ENCODE measurements at places on chromosomes 2 and 18. TPM values are rescaled to one million over a fixed set of nuclear protein-coding genes. Genes with fewer than 3 reads are reported as not detected.
A peak's percentile ranks its signal among the peaks of the same experiment; 100 is the strongest.

The EPB41L3 gene
- 10.5 TPM for total RNA-seq

- DNase-seq = no peak
Measured at GRCh38 chr2:1951586-1951985, 207.3 kb upstream of the PXDN start.

DNA sequence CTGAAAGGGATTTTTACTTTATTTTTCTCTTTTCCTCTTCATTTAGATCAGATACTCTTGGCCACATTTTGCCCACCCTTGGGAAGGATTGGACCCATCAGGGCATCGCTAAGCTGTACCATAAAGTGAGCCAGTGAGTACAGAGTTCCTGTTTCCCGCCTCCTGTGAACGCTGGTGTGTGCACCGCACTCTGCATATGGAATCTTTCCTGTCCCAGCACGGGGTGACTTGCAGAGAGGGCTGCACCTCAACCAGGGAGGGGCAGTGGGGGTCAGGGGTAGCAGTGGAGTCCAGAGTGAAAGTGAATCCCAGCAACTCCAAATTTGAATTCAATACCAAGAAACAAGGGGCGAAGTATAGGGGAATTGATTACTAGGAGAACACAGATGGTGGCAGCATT, 58.6 kb downstream of the LPIN1 start:
- no peak for DNase-seq

DNA sequence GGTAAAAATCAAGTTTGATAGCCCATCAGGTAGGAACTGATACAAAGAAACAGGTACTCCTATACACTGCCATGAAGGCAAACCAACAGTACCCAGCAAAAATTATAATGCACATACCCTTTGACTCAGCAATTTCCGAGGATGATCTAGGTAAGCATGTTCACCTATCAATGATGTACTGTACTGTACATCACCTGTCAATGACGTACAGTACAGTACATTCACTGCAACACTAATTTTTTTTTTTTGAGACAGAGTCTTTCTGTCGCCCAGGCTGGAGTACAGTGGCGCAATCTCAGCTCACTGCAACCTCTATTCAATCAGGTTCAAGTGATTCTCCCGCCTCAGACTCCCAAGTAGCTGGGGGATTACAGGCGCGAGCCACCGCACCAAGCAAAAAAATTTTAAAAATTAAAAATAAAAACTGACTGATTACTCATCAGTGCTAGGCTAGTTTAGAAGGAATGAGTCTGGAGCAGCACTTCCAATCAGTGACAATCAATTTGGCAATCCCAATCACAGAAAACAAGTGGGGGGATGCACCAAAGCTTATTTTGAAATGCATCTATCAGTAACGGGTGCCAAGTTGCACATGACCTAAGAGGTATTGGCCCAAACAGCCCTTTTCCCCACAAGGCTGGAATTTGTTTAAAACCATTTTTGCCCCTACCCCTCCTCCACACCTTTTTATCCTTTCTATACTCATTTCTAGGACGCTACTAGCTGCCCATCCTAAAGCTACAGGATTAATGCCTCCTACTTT, 8.2 kb downstream of the SRSF7 start:
- no peak for DNase-seq

DNA sequence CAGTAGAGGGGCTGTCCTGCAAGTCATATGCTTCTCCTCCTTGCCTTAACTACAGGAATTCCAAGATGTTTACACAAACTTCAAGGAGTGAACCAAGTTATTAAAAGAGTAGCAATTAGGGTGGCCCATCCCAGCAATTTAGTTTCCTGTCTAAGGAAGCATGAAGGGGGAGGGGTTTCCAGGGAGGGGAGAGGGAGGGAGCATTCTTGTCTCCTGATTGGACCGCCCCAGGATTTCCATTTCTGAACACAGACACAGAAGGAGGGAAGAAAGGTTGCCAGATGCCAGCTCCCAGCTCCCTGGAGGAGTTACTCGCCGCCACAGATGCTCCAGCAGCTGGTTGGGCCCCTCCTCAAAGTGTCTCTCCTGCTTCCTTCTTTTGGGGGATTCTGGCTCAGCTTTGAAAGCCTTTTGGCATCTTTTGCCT, 107.6 kb downstream of the TRIB2 start:
- no peak for DNase-seq

- no peak for DNase-seq
Measured at GRCh38 chr2:80326214-80326613, 21.7 kb upstream of the LRRTM1 start.

- DNase-seq = no peak
Measured at GRCh38 chr2:201931475-201931874, 102.2 kb upstream of the FZD7 start.

The NAT8 gene
- total RNA-seq = not detected

The RIT2 gene
- total RNA-seq = not detected

The GNLY gene
- total RNA-seq = 3.4 TPM

The PDCL3 gene
- 29.2 TPM for total RNA-seq

DNA sequence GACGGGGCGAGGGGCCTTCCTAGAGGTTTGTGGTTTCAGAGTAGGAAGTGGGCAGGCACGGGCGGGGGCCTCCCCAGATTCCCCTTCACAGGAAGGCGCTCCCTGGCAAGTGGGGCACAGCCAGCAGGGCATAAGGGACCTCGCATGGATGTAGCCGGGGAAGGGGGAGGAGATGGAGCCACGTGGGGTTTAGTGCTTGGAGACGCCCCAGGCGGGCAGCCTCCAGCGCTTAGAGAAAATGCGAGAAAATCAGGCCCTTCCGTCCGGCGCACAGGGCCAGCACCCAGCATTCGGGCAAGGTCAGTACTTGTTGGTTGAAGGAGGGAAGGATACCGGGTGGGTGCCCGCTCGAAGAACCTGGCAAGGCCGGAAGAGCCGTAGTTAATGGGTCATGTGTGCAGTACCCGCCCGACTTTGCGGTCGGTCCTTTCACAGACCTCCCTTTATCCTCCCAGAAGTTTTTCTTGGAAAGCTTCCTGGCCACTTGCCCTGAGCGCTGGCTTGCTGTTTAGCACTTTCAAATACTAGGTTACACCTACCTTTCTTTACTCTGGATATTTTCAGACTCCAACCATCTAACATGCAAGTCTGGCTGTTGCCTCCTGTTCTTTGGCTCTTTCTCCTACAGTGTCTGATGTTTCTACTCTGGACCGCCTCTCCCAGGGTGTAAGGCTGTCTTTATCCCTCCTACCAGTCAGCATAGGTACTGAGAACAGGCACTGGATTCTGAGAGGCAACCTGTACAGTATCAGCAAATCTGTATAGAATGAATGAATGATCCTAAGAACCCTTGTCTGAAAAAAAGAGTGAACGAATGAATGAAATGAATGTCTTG, 78.1 kb downstream of the CIB4 start:
- peak; percentile 62 for DNase-seq

DNA sequence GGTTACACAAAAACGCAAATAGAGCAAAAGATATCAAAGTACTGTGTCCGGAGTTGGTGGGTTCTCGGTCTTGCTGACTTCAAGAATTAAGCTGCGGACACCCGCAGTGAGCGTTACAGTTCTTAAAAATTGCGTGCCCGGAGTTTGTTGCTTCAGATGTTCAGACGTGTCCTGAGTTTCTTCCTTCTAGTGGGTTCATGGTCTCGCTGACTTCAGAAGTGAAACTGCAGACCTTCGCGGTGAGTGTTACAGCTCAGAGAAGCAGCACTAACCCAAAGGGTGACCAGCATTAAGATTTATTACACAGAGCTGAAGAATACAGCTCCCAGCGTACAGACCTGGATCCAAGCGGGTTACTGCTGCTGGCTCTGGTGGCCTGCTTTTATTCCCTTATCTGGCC, 125.7 kb upstream of the TWIST2 start:
- no peak for DNase-seq
